ENCODE measurements at places on chromosomes 11 and 22. TPM values are rescaled to one million over a fixed set of nuclear protein-coding genes. Genes with fewer than 3 reads are reported as not detected.

The ZNF214 gene
- not detected for total RNA-seq

The PATE2 gene
- not detected for total RNA-seq

The SCGB1A1 gene
- not detected for total RNA-seq

The GAL gene
- not detected for total RNA-seq

The LAYN gene
- 1.2 TPM for total RNA-seq

The HEPHL1 gene
- not detected for total RNA-seq

DNA sequence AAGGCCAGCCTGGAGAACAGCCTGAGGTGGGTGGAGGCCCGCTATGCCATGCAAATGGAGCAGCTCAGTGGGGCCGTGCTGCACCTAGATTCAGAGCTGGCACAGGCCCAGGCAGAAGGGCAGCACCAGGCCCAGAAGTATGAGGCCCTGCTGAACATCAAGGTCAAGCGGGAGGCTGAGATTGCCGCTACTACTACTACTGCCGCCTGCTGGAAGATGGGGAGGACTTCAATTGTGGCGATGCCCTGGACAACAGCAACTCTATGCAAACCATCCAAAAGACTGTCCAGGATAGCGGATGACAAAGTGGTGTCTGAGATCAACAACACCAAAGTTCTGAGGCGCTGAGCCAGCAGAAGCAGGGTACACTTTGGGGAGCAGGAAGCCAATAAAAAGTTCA lies 3.1 kb upstream of the TMEM218 start:
- no peak for DNase-seq

- DNase-seq = peak; percentile 80
Measured at GRCh38 chr11:129814244-129815014, 1.2 kb upstream of the TMEM45B start.

DNA sequence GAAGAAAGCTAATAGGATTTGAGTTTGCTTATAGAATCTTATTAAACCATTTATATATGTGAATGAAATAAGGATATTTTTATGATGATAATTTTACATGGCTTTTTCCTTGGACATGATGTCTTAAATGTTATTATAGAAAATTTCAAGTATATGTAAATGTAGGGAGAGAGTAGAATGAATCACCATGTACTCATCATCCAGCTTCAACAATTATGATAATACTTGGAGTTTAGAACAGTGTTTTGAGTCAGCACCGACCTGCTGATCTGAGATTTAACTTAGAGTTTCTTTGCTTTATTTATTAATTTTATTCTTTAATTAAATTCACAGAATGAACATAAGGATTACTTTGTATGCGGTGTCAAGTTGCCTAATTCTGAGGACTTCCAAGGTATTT lies 193.5 kb downstream of the UVRAG start:
- DNase-seq = no peak

- no peak for DNase-seq
Measured at GRCh38 chr11:48014917-48015316, 34.6 kb downstream of the PTPRJ start.

GRCh38 chr11:67466962-67467771 lies 1.9 kb downstream of the TMEM134 start:
- DNase-seq = no peak

DNA sequence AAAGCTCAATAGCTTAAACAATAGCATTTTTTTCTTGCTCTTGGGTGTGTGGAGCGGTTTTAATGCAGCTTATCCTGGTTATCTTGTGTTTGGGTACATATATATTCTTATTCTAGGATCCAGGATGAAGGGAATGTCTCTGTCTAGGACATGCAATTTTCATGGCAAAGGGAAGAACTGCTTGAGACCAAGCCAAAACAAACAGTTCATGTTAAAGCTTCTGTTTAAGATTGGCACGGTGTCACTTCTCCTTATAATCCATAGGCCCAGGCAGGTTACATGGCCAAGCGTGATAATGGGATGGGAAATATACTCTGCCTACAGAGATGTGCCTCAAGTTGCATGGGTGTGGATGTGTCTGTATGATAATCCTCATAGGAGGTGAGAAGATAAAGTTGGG lies 177.1 kb upstream of the PGR start:
- no peak for DNase-seq

DNA sequence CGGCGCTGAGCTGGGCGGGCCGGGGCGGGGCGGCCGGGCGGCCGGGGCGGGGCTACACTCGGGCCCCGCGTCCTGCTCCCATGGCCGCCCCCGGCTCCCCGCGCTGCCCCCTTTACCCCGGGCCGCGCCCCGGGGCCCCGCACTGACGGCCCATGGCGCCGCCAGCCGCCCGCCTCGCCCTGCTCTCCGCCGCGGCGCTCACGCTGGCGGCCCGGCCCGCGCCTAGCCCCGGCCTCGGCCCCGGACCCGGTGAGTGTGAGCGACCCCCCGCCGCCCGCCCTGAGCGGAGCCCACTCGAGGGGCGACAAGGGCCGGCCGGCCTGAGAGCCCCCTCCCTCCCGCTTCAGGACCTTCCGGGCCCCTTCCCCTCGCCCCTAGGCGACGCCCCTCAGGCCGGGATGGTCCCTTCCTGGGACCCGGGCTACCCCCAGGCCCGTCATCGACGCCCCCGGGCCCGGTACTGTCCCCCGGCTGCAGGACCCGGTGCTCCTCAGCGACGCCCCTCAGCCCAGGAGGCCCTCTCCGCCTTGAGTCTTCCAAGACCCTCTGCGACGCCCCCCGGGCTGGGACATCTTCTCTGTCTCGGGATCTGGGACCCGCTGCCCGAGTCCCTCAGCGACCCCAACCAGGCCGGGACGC lies at the start of gene KREMEN1:
TSS of gene KREMEN1 (plus strand) at position 57 of the 639 bp plus-strand sequence. CDS start at position 153, 96 bp downstream.
- peak; percentile 4 for DNase-seq

- DNase-seq = no peak
Measured at GRCh38 chr11:125401235-125401634, 94.8 kb downstream of the FEZ1 start.

DNA sequence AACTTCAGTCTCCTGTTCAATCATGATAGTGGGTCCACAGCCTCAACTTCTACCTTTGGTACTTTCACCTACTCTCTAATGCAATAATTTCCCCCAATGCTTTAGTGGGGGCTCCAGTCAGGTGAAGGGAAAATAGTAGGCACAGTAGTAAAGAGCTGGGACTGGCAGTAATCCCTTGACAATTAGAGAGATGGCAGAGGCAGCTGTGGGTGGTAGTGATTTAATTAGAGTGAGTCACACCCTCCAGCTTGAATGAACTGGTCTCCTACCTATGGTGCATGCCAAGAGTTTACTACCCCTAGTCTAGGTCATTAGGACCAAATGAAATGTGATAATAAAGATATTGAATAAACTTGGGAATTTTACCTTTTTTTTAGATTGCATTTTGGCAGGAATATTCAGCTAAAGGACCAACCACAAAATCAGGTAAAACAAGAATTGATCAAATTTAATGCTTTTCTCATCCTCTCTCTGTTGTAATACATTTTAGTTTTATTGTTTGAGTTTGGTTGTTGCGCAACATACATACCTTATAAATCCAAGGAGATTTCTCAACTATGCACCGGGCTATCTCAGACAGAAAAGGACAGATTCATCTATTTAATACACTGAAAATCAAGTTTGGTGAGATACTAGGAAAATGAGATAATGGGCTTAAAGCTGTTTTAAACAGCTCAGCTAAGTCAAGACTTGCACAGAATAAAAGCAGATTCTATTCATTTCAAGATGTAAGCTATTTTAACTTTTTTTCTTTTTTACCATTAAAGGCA lies 9.0 kb downstream of the PRRG4 start:
- DNase-seq = no peak

GRCh38 chr11:75504501-75504900 lies 21.2 kb downstream of the GDPD5 start:
- DNase-seq = no peak

GRCh38 chr11:86664930-86665329 lies 7.5 kb downstream of the ME3 start:
- DNase-seq = no peak

DNA sequence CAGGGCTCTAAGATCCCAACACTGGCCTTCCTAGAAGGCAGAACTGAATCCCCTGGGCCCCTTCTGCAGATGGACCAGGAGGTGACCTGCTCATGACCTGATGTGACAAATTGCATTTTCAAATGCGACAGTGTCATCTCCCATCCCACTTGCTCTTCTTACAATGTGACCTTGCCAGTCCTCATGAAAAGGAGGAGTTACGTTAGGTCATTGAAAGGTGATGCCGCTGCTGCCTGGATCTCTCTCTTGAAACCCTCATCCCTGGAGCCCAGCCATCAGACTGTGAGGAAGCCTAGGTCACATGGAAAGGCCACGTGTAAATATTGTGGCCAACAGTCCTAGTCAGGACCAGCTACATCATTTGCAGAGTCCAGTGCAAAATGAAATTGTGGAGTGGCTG lies 5.7 kb upstream of the C1QTNF4 start:
- DNase-seq = no peak

- no peak for DNase-seq
Measured at GRCh38 chr22:21042978-21043859, 2.5 kb upstream of the LRRC74B start.
